ENCODE measurements at places on chromosomes 12 and 14.
A peak's percentile ranks its signal among the peaks of the same experiment; 100 is the strongest.

DNA sequence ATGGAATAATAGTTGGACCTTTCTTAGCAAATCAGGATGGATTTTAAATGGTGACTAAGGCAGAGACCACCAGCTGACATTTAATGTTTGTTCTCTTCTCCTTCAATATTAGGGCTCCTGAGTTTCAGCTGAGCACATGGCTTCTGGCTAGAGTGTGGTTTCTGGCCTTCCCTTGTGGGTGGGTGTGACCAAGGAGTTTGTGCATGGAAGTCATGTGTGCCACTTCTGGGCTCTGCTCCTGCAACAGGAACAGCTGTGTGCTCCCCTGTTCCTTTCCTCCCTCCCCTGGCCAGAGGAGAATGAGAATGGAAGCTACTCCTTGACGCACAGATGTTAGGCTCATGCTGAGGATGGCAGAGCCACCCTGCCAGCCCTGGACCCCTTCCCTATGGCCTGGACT lies 44.2 kb downstream of the CCDC175 start:
- no peak for DNase-seq

DNA sequence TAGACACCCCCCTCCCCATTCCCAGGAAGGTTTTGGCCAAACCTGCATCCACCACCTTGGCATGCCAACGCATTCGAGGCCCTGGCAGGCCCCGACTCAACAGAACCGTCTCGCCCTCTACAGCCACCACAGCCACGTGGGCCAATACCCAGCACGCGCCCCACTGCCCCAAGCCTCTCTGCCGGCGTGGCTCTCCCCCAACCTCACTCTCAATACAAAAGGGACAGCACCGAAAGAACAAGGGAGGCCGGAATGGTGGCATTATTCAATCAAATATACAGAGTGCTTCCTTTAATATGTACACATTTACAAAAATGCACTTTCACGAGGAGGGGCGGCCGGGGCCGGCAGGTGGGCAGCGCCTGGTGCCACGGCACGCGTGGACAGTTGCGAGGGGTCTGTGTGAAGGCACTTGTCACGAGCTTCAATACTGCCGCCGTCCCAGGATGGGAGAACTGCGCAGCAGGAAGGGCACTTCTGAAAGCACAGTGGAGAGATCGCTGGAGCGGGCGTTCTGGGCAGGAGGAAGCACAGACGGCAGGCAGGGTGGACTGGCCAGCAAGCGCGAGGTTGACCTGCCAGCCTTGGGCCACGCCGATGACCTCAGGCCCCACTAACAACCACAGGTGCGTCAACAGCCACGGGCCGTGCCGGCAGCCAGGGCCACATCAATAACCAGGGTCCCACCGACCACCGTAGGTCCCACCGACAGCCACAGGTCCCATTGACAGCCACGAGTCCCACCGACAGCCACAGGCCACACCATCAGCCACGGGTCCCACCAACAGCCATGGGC lies 26.9 kb downstream of the JAG2 start:
- DNase-seq, result no peak

DNA sequence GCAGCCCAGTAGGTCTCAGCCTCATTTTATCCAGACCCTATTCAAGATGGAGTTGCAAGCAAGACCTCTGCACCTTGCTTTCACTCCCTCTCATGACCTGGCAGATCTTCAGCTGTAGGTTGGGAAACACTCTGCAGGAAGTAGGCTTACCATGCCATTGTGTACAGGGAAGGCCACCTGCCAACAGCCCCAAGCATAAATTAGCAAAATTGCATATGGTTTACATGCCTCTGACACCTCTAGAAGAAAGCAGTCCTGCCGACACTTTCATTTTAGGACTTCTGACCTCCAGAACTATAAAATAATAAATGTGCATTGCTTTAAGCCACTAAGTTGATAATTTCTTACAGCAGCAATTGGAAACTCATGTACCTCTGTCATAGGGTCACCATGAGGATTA lies 96.9 kb downstream of the SLC15A4 start:
- no peak for DNase-seq

GRCh38 chr14:59679872-59680271 lies 103.3 kb upstream of the CCDC175 start:
- peak; percentile 43 for DNase-seq

Measured in epithelial cell of esophagus (primary cell).